NCI-H510A treated with DMSO at 0.1 percent for 48 hours (cell line): ENCODE measurements at places on chromosomes 6 and 20.

DNA sequence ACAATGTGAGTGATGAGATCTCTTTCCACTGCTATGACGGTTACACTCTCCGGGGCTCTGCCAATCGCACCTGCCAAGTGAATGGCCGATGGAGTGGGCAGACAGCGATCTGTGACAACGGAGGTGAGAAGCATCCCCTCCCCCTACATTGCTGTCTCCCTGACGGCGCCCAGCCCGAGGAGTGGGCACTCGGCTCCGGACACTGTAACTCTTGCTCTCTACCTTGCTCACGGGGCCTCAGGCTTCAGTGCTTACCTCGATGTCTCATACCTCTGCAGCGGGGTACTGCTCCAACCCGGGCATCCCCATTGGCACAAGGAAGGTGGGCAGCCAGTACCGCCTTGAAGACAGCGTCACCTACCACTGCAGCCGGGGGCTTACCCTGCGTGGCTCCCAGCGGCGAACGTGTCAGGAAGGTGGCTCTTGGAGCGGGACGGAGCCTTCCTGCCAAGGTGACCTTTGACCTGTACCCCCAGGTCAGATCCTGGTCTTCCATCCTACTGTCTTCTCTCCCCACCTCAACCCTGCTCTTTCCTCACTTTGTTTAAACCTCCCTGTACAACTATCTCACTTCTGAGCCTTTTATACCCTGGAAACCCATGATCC lies 1.3 kb downstream of the CFB start:
- no peak for DNase-seq

- DNase-seq = no peak
Measured at GRCh38 chr20:59667131-59667530, 62.8 kb downstream of the PHACTR3 start.

GRCh38 chr6:34362909-34363680 lies 29.4 kb downstream of the NUDT3 start:
- no peak for DNase-seq

DNA sequence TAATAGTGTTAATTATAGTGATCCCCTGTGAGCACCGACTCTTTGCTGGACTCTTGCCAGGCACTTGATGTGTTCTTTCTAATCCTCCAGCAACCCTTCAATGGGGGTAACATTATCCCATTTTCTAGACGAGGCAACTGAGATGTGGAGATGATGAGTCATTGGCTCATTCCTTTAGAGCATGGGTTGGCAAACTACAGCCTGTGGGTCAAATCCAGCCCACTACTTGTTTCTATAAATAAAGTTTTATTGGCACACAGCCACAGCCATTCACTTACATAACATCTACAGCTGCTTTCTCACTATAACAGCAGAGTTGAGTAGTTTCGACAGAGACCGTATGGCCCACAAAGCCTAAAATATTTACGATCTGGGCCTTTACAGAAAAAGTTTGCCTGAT lies 249.5 kb upstream of the KCNG1 start:
- DNase-seq = no peak

- DNase-seq = no peak
Measured at GRCh38 chr6:106547601-106548453, 81.5 kb downstream of the RTN4IP1 start.

- no peak for DNase-seq
Measured at GRCh38 chr6:84062519-84063154, 29.1 kb downstream of the MRAP2 start.

DNA sequence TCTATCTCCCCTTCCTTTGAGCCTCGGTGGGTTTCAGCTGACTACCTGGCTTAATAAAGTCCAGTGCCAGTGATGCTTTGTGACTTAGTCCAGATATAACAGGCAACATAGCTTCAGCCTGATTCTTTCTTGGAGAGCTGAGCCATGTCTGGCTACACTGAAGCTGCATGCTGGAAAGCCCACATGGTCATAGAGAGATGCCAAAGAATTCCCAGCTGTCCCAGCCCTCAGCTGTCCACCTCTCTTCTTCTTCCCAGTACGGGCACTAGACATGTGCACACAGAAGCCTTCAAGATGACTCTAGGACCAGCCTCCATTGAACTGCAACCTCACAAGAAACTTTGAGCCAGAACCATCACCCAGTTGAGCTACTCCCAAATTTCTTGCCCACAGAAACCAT lies 154.1 kb upstream of the MYLIP start:
- DNase-seq = no peak

DNA sequence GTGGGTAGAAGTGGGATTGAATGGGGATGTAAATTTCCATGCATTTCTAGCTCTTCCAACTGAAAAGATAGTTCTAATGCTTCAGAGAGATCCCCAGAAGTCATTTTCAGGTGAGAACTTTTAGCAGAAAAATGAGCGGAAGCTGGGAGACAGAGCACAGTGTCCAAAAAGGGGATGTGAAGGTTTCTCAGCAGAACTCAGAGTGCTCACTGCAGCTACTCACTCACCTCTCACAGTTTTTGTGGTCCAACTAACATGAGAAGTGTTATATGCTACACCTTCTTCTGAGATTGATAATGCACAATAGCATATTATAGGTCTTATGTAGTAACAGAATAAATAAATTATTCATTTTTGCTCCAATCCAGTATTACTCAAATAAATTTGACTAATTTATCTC lies 519.2 kb upstream of the HS3ST5 start:
- DNase-seq = no peak

GRCh38 chr6:35483062-35483461 lies 13.8 kb downstream of the TEAD3 start:
- DNase-seq = no peak

DNA sequence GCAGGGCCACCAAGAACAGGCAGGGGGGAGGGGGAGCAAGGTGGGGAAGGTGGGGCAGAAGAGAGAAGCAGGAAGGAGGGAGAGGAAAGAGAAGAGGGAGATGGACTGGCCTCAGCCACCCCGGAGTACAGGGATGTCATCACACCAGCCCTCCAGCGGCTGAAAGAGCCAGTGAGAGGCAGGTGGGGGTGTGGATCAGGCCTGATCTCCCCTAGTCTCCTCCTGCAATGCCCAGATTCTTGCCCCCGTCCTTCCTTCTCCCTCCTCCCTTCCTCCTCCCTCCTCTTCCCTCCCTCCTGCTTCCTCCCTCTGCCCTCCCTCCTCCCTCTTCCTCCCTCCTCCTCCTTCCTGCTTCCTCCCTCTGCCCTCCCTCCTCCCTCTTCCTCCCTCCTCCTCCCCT lies 61.5 kb downstream of the YTHDF1 start:
- DNase-seq = no peak

- DNase-seq = no peak
Measured at GRCh38 chr6:167153521-167153959, 4.2 kb downstream of the GPR31 start.

- DNase-seq = no peak
Measured at GRCh38 chr20:61940976-61941720, 124.5 kb downstream of the TAF4 start.

DNA sequence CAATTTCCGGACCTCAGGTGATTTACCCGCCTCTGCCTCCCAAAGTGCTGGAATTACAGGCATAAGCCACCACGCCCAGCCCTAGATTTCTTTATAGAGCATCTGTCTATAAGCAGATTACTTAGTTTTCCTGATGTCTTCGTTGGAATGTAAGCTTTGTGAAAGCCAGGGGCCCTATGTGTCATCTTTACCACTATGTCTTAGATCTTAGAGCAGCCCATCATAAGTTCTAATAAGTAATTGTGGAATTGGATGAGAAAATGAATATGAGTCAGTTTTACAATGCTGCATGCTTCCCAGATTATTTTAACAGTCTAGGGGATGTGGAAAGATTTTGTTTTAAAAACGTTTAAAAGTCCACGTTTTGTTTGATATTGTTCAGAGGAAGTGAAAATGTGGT lies 9.1 kb upstream of the ZBTB2 start:
- DNase-seq = no peak

DNA sequence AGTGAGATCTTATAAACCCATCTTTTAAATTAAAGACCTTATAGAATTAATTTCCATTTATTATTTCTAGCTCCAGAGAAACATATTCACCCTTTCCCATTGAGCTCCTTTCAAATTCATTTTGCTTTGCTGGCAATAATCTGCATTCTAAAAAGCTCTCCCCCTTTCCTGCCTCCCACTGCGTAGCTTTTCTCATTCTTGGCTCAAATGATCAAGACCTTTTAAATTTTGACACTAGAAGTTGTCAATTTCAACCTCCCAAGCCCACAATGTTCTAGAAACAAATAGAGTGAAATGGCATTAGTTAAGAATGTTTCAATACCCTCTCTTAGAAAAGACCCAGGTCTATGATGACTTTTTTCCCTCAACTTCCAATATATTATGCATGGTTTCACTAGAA lies 186.9 kb downstream of the AKAP7 start:
- DNase-seq = no peak

GRCh38 chr20:62795023-62795761 lies 1.1 kb upstream of the MRGBP start:
- peak; percentile 26 for DNase-seq

DNA sequence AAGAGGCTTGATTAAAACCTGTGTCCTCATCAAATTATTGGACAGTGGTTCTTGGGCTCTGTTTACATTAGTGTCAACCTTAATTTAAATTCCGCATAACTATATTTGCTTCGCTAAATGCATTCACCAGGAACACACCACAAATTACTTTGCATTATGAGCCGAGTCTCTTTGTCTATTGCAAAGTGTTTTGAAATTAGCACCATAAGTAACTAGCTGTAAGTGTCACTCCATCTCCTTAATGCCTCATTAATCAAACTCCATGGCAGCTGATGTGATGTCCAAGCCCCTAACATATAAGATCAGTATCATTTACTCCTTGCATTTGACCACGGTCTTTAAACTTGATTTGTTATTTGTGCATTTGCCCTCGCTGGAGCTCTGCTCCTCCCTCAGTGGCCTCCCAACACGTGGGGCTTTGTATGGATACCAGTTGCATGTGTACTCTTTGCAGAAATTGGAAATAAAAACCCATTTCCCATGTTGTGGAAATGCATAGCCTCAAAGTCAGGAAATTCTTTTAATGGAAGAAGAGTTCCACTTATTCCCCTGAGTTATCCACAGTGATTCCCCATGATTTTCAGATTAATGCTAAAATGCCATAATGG lies 24.6 kb downstream of the FOXA2 start:
- DNase-seq = no peak

DNA sequence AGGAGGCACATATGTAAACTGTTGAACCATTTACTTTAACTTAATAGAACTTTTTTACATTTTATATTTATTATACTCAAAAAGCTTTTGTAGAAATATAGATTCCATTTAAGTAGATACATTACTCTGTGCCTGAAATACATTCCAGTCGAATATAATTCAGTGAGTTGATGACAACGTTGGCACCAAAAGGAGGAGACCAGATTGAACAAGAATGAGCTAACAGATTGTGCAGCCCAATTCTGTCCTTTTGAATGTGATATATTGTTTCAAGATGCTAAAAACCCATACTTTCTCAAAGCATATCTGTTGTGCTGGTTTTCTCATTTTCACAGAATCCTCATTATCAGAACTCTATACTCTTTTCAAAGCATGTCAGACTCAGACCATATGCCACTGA lies 147.4 kb upstream of the SIM1 start:
- DNase-seq = no peak

DNA sequence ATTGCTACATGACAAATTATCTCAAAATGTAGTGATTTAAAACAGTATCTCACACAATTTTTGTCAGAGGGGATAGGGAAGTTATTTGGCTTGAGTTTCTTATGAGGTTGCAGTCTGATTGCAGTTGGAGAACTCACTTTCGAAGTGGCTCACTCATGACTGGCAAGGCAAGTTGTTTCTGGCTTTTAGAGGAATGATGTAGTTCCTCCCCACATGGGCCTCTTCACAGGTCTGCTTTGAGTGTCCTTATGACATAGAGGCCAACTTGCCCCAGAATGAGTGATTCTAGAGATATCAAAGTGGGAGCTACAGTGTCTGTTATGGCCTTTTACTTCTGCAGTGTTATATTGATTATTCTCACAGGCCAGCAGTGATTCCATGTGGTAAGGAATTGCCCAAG lies 6.1 kb downstream of the DOP1A start:
- no peak for DNase-seq

- no peak for DNase-seq
Measured at GRCh38 chr6:5308066-5308465, 46.8 kb downstream of the FARS2 start.

- DNase-seq = peak; percentile 1
Measured at GRCh38 chr6:6688283-6688682, 99.8 kb downstream of the LY86 start.

- DNase-seq = no peak
Measured at GRCh38 chr6:6781172-6781872, 192.8 kb downstream of the LY86 start.

- DNase-seq = no peak
Measured at GRCh38 chr6:47743744-47744143, 38.1 kb upstream of the OPN5 start.

DNA sequence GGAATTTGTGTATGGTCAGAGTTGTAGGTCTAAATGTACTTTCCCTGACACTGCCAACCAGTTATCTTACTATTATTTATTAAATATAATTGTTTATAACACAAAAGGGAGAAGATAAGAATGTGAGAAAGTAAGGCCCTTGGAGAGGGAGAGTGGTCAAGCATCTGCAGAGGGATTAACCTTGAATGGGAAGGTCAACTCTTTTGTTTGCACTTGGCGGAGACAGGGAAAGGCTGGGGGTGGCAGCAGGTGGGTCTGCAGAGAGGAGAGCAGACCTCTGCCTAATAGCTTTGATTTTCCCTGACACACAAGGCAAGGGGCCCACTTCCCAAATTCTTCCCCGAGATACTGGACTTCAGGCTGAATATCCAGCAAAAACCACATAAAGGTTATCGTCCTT lies 4.2 kb downstream of the LRP11 start:
- no peak for DNase-seq

DNA sequence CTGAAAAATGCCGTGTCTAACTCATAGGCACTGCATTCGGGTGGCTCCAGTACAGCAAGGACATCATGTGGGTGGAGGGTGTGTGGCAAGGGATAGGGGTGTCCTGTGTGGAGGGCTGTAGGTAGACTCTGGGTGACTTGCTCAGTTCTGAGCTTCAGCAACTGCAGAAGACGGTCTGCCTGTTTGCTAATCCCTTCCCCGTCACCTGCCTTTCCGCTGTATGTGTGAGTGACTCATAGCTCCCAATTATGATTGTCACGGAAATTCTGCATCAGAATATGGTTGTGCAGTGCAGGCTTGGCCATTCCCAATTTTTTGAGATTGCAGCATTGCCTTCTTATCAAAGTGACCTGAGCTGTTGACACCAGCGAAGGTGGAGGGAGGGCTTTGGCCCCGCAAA lies 174.3 kb downstream of the CDH4 start:
- no peak for DNase-seq

DNA sequence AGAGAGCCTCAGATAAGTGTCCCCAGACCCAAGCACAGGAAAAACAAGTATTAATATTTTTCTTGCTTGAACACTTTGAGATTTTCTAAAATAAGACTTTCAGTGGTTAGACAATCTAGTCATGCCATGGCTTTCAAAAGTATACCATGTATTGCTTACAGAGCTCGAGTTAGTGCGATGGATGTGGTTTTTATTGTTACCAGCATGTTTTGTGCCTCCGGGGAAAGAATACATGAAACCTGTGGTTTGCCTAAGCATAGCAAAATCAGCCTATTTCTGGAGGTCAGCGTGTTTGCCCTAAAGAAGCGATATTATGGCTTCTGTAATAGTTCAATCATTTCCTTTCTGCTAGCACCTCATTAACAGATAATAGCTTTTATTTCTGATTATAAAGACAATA lies 21.6 kb downstream of the RIN2 start:
- no peak for DNase-seq
